ENCODE measurements at places on chromosomes 6 and 20. TPM values are rescaled to one million over a fixed set of nuclear protein-coding genes. Genes with fewer than 3 reads are reported as not detected.
A peak's percentile ranks its signal among the peaks of the same experiment; 100 is the strongest.

The C20orf144 gene
- 0.66 TPM for total RNA-seq

The ECT2L gene
- not detected for total RNA-seq

DNA sequence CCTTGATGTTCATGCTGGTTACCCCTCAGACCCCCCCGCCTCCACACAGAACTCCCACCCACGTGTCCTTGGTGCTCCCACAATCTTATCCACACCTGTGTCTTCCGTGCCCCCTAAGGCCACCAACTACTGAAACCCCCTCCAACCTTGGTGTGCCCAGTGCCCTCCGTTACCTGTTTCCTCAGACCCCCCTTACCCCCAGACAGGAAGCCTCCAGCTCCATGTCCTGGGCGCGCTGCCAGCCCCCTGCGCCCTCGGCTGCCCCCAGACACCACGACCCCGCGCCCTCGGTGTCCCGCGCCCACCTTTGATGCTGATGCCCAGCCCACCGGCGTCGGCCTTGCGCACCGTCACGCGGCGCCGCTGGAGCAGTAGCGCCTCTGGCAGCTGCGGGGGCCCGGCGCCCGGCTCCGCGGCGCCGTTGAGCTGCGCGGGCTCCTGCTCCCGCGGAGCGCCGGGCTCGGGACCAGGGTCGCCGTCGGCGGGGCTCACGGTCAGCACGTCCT lies 504 bp downstream of the SNTA1 start:
- peak; percentile 28 for DNase-seq
- H3K4me3 ChIP-seq = peak overlapping the region; percentile 6
- no peaks in the 10 kb centered on the region for H3K36me3 ChIP-seq
- peaks cover 25% of the 10 kb centered on the region for H3K4me1 ChIP-seq

DNA sequence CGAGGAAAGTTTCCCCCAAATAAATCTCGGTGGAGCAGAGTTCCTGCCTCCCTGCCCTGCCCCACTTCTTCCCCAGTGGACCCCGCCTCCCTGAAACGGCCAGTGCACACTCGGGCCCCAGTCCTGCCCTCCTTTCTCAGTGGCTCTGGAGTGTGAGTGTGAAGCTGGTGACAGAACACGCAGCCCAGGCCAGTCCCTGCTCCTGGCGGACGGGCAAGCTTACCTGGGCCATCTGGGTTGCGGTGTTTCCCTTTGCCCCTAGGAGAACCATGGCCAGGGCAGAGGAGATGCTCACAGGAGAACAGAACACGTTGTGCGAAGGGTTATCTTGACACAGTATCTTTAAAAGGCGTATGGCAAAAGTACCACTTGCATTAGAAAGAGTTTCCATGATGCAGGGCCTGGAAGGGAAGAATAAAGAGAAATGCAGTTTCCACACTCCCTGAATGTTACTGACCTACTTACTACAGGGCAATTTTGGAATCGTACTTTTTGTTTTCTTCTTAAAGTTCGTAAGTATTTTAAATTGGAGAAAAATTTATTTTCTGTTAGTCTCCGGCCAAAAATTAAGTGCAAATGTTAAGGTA lies 2.8 kb downstream of the SERPINB9 start:
- peaks cover 11% of the 10 kb centered on the region for H3K4me1 ChIP-seq
- DNase-seq = no peak
- no peak overlapping the region for H3K27ac ChIP-seq
- H3K4me3 ChIP-seq = no peak overlapping the region
- H3K36me3 ChIP-seq = no peaks in the 10 kb centered on the region
- H3K27me3 ChIP-seq = no peaks in the 10 kb centered on the region

GRCh38 chr6:116278854-116279231 lies 887 bp downstream of the TSPYL1 start:
- H3K4me3 ChIP-seq = peak overlapping the region; percentile 89
- peak overlapping the region; percentile 99 for H3K27ac ChIP-seq
- DNase-seq = peak; percentile 60
- H3K27me3 ChIP-seq = no peaks in the 10 kb centered on the region
- peaks cover 48% of the 10 kb centered on the region for H3K4me1 ChIP-seq
- H3K36me3 ChIP-seq = no peaks in the 10 kb centered on the region

The SLA2 gene
- total RNA-seq = 1.0 TPM

DNA sequence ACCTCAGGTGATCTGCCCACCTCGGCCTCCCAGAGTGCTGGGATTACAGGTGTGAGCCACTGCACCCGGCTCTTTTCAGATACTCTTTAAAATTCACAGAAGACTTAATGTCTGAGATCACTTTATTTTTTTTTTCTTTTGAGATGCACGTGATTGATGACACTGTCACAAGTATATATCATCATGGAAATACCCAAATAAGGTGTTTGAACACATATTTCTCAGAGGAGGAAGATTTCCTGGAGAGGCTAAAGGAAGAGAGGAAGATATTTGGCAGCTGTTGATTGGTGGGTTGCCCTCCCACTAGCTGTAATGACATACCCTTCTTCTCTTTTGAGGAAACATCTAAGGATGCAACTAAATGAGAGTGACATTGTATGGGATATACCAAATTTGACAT lies 225.9 kb upstream of the CITED2 start:
- H3K27me3 ChIP-seq = no peaks in the 10 kb centered on the region
- no peak overlapping the region for H3K4me3 ChIP-seq
- H3K4me1 ChIP-seq = peaks cover 30% of the 10 kb centered on the region
- DNase-seq = no peak
- H3K27ac ChIP-seq = no peak overlapping the region

DNA sequence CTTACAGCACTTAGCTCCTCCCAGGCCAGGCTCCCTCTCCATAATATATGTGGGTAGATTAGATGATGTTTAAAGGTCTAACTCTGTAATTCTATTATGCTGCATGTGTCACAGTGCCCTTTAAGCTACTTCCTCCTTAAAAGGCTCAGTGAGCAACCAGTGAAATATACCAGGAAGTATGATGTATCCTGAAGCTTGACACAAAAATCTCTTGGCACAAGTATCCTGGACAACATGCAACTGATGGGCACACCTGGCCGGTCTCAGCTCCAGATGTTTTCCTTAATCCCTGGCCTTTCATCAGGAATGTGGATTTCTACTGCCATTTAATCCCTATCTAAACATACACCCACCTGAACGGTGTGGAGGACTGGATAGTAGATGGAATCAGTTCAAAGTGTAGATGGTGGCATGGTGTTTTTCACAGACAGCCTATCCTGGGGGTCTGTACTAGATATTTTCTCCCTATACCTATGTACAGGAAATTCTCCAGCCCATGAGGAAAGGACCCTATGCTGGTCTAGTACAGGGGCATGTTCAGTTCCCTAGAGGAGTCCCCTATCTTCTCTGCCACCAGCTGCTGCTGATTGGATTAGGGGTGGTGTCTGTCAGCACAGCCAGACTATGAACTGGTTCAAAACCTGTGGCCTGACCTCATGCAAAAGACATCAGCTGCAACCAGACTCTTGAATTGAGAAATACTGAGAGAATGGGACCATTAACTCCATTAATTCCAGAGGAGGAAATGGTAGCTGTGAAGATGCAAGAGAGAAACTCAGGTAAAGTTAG lies 59.4 kb upstream of the CITED2 start:
- H3K4me1 ChIP-seq = peaks cover 9% of the 10 kb centered on the region
- H3K36me3 ChIP-seq = no peaks in the 10 kb centered on the region
- DNase-seq = no peak
- no peak overlapping the region for H3K4me3 ChIP-seq
- no peak overlapping the region for H3K27ac ChIP-seq
- no peaks in the 10 kb centered on the region for H3K27me3 ChIP-seq

DNA sequence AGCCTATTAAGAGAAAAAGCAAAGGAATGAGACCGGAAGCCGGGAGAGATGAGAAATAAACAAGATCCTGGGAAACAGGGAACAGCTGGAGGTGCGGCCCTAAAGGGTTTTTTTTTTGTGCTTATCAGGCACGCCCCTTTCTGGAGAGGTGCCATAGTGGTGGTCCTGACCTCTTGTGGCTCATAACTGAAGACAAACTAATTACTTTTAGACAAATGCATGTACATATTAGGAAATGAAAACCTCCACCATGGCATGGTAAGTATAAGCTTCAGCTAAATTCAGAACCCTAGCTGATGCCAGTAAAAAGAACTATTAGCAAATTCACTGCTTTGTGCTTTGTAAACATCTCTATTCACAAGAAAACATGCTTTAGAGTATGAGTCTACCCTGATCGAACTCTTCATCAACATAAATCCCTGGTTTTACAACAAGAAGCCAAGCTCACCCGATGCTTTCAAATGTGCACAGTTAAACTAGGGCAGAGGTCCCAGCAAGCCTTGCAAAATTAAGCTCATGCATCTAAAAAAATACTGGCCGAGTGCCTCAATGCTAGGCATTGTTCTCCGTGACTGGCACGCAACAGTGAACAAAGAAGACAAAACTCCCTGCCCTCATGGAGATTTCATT lies 96.4 kb upstream of the MRPS10 start:
- DNase-seq = no peak
- no peaks in the 10 kb centered on the region for H3K36me3 ChIP-seq
- no peak overlapping the region for H3K27ac ChIP-seq
- H3K27me3 ChIP-seq = no peaks in the 10 kb centered on the region
- H3K4me1 ChIP-seq = no peaks in the 10 kb centered on the region

The MAP1LC3A gene
- total RNA-seq = 22.4 TPM

DNA sequence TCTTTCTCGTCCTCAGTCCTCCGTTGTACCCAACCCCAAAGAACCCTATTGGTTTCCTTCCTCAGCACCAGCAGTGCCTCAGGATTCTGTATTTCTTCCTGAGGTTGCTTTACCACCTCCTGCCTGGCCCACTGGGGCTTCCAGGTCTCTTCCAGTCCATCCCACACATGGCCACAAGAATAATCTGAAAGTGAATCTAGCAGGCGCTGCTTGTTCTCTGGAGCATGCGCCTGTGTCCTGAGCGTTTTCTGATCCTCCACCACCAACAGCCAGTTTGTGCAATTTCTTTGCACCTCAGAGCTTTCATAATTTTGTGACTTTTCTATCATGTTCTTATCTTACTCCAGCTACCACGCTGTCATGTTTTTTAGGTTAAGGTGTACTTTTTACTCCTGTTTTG lies 11.6 kb upstream of the HSP90AB1 start:
- peaks cover 52% of the 10 kb centered on the region for H3K4me1 ChIP-seq
- no peak overlapping the region for H3K4me3 ChIP-seq
- peaks cover 8% of the 10 kb centered on the region for H3K36me3 ChIP-seq
- peak overlapping the region; percentile 51 for H3K27ac ChIP-seq
- H3K27me3 ChIP-seq = no peaks in the 10 kb centered on the region

The EGFL8 gene
- 6.9 TPM for total RNA-seq

The BTN1A1 gene
- total RNA-seq = not detected

- H3K36me3 ChIP-seq = no peaks in the 10 kb centered on the region
- peaks cover 4% of the 10 kb centered on the region for H3K4me1 ChIP-seq
- no peak for DNase-seq
- H3K4me3 ChIP-seq = no peak overlapping the region
- no peak overlapping the region for H3K27ac ChIP-seq
- no peaks in the 10 kb centered on the region for H3K27me3 ChIP-seq
Measured at GRCh38 chr6:142617158-142617557, 315.4 kb downstream of the ADGRG6 start.

DNA sequence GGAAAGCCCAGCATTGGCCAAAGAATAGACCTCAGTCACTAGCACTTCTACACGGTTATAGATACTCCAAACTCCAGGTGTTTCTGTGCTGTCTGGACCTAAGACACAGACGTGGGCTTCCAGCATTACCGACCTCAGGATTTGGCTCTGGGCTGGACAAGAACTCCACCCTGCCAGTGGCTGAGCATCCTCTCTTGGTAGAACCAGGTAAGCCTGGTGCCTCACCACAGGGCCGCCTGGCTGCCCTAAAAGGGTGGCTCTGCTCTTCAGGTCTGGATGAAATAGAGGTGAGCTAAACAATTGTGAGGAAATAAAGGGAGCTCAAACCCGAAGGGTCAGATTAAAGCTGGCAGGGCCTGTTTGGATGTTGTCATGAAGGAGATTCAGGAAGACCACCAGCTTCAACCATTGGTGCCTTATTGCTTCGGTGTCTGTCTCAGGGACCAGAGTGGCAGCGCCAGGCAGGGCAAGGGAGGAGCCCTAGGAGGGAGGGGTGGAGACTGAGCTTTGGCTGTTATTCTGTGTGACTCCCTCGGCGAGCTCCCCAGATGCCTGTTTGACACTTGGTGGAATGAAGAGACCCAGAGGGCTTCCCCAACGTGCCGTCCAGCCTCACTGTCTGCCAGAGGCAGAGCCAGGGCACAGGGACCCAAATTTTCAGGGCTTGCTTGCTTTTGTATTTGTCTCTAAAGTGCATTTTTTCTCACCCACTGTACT lies 8.6 kb downstream of the SYNDIG1 start:
- no peaks in the 10 kb centered on the region for H3K4me1 ChIP-seq
- DNase-seq = no peak
- no peaks in the 10 kb centered on the region for H3K27me3 ChIP-seq
- H3K27ac ChIP-seq = no peak overlapping the region
- no peaks in the 10 kb centered on the region for H3K36me3 ChIP-seq

- no peaks in the 10 kb centered on the region for H3K4me1 ChIP-seq
- no peaks in the 10 kb centered on the region for H3K27me3 ChIP-seq
- no peak overlapping the region for H3K27ac ChIP-seq
- no peak for DNase-seq
- no peaks in the 10 kb centered on the region for H3K36me3 ChIP-seq
Measured at GRCh38 chr6:104606361-104606760, 253.4 kb downstream of the HACE1 start.

- no peaks in the 10 kb centered on the region for H3K27me3 ChIP-seq
- no peak overlapping the region for H3K4me3 ChIP-seq
- H3K27ac ChIP-seq = no peak overlapping the region
- no peaks in the 10 kb centered on the region for H3K36me3 ChIP-seq
- no peak for DNase-seq
Measured at GRCh38 chr6:130211691-130212090, 11.1 kb downstream of the SAMD3 start.

The DNAH8 gene
- not detected for total RNA-seq

GRCh38 chr6:25336996-25337395 lies 57.8 kb downstream of the CARMIL1 start:
- peak overlapping the region; percentile 13 for H3K27ac ChIP-seq
- no peaks in the 10 kb centered on the region for H3K27me3 ChIP-seq
- H3K4me3 ChIP-seq = no peak overlapping the region
- DNase-seq = no peak

DNA sequence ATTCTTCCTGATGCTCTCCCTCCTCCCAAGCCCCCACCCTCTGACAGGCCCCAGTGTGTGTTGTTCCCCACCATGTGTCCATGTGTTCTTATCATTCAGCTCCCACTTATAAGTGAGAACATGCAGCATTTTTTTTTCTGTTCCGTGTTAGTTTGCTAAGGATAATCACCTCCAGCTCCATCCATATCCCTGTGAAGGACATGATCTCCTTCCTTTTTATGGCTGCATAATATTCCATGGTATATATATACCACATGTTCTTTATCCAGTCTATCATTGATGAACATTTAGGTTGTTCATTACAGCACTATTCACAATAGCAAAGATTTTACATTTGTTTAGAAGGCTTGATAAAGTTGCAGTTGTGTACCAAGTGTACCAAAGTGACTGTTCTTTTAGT lies 57.9 kb downstream of the KCNS1 start:
- no peaks in the 10 kb centered on the region for H3K36me3 ChIP-seq
- no peaks in the 10 kb centered on the region for H3K27me3 ChIP-seq
- H3K4me3 ChIP-seq = no peak overlapping the region

DNA sequence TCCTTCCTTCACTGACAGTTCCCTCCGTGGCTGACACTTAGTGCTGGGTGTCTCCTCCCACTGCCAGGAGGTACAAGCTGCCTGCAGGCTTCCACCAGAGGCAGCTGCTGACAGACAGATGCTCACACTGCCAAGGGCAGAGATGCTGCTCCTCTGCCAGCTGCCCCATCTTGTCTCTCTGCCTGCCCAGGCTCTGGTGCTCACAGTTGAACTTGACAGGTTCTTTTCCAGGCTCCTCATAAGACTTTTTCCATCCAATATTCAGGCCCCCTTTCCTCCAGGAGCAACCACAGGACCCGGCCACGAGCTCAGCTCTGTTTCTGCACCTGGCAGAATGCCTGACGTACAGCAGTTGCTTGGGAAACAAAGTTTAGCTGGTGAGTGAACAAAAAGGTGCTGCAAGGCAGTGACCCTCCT lies 79.8 kb downstream of the PSMB1 start:
- no peaks in the 10 kb centered on the region for H3K36me3 ChIP-seq
- no peaks in the 10 kb centered on the region for H3K4me1 ChIP-seq
- no peak overlapping the region for H3K4me3 ChIP-seq
- no peak for DNase-seq

The ZC2HC1B gene
- total RNA-seq = not detected

All from body of pancreas (tissue), 4 donors.